ENCODE measurements at places on chromosomes 2 and 18.

DNA sequence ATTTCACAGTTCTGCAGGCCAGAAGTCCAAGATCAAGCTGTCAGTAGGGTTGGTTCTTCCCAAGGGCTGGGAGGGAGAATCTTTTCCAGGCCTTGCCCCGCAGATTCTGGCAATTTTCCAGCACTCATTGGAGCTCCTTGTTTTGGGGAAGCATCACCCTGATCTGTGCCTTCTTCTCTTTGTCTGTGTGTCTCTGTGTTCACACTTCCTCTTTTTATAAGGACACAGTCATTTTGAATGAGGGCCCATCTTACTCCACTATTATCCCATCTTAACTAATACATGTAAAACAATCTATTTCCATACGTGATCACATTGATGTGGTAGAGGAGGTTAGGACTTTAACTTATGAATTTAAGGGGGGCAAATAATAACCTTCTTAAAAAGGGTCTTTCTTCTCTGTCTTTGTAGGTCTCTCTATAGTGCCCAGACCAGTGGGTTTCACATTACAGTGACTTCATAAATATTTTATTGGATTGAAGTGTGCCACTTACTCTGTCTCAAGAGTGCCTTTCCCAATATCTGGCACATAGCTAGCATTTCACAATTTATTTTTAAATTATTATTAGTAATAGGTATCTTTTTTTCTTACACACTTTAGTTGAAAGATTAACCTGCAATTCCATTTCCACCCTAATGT, 68.9 kb upstream of the CBLN2 start:
- no peak for DNase-seq

- no peak for DNase-seq
Observed at GRCh38 chr2:227335713-227336112, 10.7 kb downstream of the MFF start.

- DNase-seq: no peak
Observed at GRCh38 chr2:106232638-106233349, 38.7 kb upstream of the UXS1 start.

DNA sequence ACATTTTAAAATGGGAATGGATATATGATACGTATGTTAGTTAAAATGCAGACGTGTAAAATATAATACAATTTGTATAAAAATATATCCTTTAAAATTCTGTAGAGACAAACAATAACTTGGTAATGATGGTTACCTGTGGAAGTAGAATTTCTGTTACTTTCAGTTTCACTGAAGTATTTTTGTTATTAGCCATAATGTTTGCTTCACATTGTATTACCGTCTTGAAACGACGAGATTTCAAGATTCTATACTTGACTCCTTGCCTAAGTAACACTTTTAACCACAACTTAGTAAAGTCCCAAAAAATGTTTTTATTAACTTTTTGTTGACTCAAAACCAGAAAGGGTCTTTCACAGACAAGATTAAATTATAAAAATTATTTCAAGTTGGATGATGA, 488.3 kb upstream of the VRK2 start:
- DNase-seq: no peak

DNA sequence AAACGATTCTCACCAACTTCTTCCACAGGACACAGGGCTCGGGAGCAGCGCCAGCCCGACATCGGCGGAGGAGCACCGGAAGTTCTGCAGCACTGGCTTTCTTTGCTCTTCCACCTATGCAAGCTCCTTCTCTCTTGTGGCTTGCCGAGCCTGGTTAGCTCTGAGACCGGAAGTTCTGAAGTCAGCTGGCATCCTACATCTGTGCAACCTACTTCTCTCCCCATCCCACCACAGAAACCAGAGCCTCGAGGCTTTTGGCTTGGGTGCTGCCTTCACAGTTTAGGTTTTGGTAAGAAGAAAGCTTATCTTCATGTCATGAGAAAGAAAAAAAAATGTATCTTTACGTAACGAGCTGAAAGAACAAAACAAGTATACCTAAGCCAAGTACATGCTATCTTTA, 111.7 kb downstream of the ANKRD44 start:
- DNase-seq: peak; percentile 61
